A172 (cell line): ENCODE measurements at places on chromosomes 4 and X. TPM values are rescaled to one million over a fixed set of nuclear protein-coding genes. Genes with fewer than 3 reads are reported as not detected.

The DACH2 gene
- total RNA-seq, result not detected in 2 replicates

The ETNPPL gene
- not detected in 2 replicates for total RNA-seq

The SPATA4 gene
- total RNA-seq, result 0.19 TPM in 1 of 2 replicates, not detected in the other

The EPHA5 gene
- total RNA-seq, result not detected in 2 replicates

The SYP gene
- 0.05 and 0.48 TPM in 2 replicates for total RNA-seq

The PCDH7 gene
- 26.1 and 38.6 TPM in 2 replicates for total RNA-seq

The PPP4R3C gene
- total RNA-seq, result not detected in 2 replicates

The EXOC1L gene
- not detected in 2 replicates for total RNA-seq

The CXCL10 gene
- not detected in 2 replicates for total RNA-seq

The ARHGAP6 gene
- total RNA-seq, result 0.28 and 0.38 TPM in 2 replicates

The DGKK gene
- not detected in 2 replicates for total RNA-seq

- DNase-seq, result no peak
Observed at GRCh38 chr4:53205970-53206369, 159.9 kb downstream of the SCFD2 start.

GRCh38 chr4:39635023-39635422 lies 3.6 kb downstream of the SMIM14 start:
- DNase-seq, result no peak

DNA sequence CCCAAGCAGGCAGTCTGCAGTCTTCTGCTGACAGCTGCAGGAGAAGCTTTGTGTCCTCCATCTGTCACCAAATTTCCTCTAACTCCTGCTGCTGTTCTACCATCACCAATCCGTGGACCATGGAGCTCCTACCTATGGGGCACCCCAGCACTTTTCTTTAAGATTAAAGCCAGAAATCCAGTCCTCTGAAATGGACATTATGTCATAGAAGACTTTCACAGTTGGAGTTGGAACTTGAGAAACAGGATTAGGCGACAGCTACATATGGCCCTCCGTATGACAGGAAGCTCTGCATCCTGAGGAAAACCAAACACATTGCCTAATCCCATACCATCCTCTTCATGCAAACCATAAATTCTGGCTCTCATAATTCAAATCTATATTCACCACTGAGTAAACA lies 470.6 kb upstream of the GALNTL6 start:
- DNase-seq, result no peak

DNA sequence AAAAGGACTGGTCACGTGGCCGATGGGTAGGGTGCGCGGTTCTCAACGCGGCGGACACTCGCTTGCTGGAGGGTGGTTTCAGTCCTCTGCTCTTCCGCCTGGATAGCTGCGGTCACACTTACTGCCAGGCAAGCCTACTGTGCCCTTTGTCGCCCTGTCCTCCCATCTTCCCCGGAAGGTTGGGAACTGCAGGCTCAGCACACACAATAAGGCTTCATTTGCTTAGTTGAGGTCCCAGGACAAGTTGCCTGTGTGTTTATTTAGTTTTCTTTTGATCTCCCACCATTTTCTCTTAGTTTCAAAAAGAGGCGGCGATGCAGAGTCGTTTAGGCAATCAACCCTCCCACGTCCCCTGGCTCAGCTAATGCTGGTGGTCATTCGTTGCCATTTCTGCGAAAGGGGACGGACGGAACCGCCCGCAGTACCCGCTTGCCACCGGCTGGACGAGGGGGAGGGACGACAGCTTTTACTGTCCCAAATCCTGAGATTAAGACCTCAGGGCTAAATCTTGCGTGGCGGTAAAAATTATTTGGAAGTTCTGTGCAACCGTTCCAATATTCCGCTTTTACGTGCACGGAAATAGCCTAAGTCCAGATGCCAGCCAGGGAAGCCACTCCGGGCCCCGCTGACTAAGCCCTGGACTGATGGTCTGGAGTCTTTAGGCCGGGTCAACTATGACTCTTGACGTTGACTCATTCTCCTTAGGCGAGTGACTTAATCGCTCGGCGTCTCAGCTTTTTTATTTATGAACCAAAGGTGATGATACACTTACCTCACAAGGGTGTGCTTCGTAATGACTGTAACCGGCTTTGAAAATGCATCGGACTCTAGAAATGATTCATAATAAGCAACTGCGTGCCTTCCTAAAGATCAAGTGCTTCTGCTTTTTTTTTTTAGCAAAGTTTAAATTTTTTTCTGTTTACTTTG lies 671 bp upstream of the EIF4E start:
- DNase-seq, result peak; percentile 98

GRCh38 chr4:181646864-181647263 lies 596.3 kb upstream of the TENM3 start:
- no peak for DNase-seq

DNA sequence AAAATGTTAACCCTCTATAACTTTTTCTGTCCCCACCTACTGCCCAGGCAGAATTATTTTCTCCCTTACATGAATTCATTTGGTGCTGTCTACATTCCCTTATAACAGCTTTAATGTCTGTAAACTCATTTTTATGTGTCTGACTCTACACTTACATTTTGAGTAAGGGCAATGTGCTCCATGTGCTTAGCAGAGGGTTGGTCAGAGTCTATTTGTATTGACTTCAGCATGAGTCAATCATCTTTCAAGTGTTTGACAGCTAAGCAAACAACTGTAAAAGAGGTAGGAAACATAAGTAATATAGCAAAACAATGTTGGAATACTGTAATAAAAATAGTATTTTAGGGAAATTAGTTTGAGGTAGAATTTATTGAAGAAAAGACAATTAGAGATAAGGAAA lies 6.3 kb downstream of the IL15 start:
- DNase-seq, result no peak

GRCh38 chr4:183716302-183716701 lies 57.2 kb downstream of the TRAPPC11 start:
- no peak for DNase-seq

DNA sequence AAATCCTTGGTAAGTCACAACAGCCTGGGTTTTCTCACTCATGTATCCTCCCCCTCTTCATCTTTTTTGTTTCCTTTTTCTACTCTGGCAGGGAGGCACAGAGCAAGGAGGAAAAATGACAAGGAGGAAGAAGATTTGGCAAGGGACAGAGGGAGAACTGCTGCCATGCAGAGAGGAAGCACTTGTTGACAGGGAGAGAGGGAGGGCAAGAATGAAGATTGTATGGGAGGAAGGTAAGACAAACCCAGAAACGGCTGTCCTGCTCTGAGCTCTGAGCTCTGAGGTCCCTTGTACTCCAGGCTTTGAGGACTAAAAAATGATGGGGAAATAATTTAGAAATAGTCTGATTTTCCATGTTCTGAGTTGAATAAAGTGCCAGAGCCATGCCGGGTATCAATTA lies 123.9 kb downstream of the DCHS2 start:
- DNase-seq, result no peak

- peak; percentile 83 for DNase-seq
Observed at GRCh38 chr4:3436798-3437581, 4.8 kb upstream of the HGFAC start.

GRCh38 chrX:20001588-20001987 lies 10.7 kb upstream of the BCLAF3 start:
- no peak for DNase-seq

GRCh38 chr4:175297965-175298565 lies 379.9 kb downstream of the ADAM29 start:
- no peak for DNase-seq

GRCh38 chr4:142719854-142720541 lies 126.1 kb downstream of the INPP4B start:
- peak; percentile 40 for DNase-seq

- DNase-seq, result no peak
Observed at GRCh38 chr4:212438-213188, 88.3 kb downstream of the ZNF718 start.

DNA sequence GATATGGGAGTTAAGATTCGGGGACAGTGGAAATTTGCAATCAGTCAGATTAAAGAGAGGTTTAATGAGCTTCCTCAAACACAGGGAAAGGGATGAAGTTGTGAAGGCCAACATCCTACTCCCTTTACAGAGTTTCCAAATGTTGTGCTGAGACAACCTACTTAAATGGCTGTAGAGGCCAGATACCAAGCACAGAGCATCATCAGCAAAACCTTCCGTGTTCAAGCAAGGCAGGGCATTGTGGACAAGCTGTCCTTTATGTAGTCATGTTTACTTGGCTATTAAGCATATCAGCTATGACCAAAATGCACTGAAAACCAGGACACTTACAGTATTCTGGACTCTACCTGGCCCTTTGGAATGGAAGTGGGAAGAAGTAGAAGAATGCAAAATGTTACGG lies 197.3 kb downstream of the DMD start:
- DNase-seq, result no peak

- DNase-seq, result no peak
Observed at GRCh38 chr4:25811374-25811690, 51.5 kb downstream of the SEL1L3 start.

- DNase-seq, result peak; percentile 38
Observed at GRCh38 chr4:145177906-145178538, 2.4 kb downstream of the OTUD4 start.

- peak; percentile 44 for DNase-seq
Observed at GRCh38 chr4:19983072-19983471, 268.6 kb upstream of the SLIT2 start.

DNA sequence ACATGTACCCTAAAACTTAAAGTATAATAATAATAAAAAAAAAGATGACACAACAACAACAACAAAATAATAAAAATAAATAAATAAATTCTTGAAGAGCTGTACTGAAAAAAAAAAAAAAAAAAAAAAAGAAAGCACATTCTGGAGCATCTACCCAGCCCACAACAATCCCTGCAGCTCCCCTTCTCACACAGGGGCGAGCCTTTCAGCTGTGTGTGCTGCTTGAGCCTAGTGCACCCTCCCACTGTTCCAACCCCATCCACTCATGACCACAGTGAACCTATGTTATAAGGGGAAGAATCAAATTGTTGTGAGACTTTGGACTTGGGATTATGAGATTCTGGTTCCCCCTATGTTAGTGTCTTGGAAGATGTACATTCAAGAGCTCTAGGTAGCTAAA lies 161.5 kb upstream of the JADE1 start:
- DNase-seq, result no peak

DNA sequence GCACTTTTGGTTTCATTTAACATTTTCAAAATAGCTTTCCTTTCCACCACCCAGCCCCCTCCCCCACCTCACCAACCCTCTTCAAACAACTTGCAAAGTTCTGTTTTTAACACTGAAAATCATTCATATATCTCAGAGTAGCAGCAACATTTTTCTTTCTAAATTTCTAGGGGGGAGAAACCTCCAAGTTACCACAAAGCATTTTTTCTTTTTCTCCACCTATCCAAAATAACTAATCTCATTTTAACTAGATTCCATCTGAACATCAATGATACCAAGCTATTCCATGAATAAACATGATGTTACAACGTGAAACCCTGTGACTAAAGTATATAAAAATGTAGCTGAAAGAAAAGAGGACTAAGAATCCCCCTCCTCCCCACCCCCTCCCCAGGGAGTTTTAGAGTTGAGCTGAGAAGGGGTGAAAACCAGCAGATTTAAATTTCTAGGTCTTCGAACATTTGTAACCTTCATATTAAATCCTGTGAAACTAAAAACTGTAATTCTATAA lies 5.2 kb downstream of the LDB2 start:
- DNase-seq, result no peak
